Fibroblast of mammary gland (primary cell): ENCODE measurements at places on chromosomes 3 and 15.

DNA sequence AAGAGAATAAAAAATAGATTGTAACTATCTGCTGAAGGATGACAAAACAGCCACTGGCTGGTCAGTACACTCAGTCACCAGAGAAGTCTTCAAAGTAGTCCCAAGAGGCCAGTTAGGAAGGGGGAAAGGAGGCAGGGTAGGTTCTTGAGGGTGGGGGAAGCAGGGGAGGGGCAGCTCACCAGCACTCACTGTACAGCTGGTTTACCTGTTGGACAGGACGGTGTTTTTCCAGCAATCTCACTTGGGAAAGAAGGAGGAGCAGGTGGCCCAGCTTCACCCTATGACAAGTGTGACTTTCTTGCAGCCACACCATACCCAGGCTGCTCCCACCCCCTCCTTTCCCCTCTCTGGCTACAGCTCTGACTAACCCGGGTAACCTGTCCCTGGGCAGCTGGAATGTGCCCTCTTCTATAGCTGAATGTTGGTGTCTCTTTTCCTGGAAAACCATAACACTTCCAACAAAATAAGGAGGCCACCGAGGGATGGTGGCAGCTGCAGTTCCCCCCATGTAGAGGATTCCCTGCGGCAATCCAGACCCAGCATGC lies 203.4 kb upstream of the NSMCE3 start:
- DNase-seq = no peak

DNA sequence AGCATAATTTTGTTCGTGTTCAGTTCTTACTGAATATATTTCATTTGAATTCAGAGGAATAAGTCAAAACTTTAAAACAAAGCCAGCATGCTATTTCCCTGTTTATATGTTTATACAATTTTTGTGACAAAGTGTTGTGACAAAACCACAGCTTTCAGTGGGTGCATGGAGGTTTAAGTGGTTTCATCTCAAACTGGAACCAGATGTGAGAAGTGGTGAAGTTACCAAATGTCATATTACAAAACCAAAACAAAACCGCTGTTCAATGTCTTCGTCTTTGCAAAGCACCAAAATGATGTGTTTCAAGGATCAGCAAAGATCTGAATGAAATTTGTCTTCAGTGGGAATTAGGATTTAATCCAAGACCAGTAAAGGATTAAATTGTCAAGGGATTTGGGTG lies 59.3 kb upstream of the OSTN start:
- peak; percentile 73 for DNase-seq

DNA sequence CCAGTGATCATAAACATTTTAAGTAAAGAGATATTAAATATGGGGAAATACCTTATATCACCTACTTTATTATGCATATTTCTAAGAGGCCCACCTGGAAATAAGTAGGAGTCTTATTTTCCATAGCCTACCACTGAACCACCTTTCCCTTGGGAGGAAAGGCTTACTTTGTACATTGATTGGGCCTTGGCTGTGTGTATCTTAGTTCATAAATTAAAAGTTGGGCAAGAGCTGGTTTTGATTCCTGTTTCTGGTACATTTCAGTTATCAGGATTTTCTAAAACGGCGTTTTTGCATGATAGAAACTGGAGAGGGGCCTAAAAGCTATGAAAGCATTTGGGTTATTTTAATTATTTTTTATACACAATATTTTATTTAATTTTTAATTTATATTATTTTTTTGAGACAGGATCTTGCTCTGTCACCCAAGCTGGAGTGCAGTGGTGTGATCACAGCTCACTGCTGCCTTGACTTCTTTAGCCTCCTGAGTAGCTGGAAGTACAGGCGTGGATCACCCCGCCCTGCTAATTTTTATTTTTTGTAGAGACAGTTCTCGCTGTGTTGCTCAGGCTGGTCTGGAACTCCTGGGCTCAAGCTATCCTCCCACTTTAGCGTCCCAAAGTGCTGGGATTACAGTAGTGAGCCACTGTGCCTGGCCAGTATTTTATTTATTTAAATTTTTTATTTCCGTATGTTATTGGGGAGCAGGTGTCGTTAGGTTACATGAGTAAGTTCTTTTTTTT lies 2.6 kb downstream of the GMPS start:
- DNase-seq = no peak

DNA sequence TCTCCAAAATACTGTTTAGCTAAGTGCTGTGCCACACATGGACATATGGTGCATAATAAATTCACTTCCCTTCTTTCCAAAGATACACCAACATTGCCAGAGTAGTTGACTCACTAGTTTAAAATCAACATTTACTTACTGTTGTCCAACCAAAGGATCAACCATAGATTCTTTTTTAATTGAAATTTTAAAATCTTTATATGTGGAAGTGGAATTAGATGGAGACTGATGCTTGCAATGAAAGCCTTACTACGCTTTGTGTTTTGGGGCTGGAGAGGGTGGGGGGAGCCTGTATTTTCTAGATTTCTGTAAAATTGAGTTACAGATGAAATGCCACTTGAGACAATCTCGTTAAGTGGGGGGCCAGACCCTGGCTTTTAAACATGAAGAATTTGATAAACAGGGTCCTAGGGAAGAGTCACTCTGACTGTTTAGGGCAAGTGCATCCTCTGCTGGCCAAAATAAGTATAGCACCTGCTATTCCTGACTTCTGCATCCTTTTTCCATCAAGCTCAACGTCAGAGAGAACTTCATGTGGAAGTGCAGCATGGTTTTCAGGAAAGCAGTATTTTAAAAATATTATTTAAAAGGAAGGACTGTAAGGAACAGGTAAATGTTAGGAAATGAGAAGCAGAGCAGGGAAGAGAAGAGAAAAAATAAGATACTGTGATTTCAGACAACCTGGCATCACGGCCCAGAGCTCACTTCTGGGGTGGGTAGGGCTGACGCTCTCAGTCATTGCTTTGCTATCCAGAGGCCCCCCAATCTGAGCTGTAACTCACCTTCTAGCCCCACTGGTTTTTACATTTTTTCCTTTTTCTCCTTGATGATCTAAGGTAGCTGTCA lies 76.7 kb downstream of the BOC start:
- peak; percentile 77 for DNase-seq
